Activated CD4-positive, alpha-beta memory T cell treated with anti-CD3 and anti-CD28 coated beads for 36 hours (primary cell): ENCODE measurements at places on chromosomes 7 and 10.
A peak's percentile ranks its signal among the peaks of the same experiment; 100 is the strongest.

- no peak for DNase-seq
Observed at GRCh38 chr7:127786184-127786583, 134.2 kb downstream of the SND1 start.

DNA sequence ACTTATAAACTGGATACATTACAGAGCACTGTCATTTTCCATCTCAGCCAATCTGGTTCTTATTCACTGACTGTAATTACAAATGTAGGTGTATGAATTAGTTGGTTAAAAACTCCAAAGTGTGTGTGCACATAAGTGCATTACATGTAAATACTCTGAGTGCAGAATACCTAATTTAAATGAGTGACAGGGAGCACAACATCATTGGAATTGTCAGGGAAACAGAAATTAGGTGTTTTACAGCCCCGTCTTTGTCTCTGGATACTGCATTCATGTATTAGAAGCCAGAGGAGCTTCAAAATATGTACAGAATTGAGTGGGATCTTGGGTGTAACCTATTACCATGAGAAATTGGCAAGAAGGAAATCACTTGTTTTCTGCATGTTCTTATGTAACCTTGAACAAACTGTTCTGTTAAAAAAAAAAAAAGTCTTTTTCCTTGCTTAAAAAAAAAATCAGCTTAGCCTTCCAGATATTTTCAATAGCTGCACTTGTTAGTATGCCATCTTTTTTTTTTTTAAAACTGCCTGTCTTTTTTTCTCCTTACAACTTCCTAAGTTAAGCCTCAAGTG, 31.1 kb downstream of the CELF2 start:
- no peak for DNase-seq

GRCh38 chr10:86963341-86963919, 4.9 kb upstream of the ADIRF start:
- DNase-seq: peak; percentile 6

DNA sequence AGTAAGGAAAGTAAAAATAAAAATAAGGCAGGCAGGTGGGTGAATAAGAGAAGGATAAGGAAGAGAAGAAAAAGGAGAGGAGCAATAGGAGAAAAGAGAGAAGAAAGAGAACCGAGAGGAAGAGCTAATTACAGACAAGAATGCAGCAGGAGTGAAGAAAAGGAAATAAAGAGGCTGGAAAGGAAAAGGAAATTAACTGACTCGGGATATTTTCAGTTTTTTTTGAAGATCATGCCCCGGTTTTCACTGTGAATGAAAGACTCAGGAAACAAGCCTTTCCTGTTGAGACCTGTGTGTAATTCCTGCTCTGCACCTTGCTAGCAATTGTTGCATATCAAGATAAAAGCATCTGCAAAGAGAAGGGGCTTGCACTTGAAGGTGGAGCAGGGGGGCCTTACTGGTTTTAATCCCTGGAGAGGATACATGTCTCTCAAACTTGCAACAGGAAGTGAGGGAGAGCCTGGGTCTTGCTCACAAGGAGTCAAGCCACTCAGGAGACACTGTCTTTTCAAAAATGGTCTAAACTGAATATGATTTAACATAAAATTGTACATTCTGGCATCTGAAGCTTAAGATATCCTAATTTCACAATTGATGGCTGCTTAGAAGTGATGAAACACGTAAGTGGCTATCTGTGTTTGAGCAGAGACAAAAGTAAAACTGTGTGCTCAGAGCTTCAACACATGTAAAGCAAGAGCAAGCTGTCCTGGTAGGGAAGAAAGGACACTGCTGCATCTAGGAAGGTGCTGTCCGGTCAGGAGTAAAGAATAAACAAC, 157.6 kb downstream of the FAM107B start:
- no peak for DNase-seq

- DNase-seq: no peak
Observed at GRCh38 chr10:90983914-90984549, 63.1 kb upstream of the ANKRD1 start.

DNA sequence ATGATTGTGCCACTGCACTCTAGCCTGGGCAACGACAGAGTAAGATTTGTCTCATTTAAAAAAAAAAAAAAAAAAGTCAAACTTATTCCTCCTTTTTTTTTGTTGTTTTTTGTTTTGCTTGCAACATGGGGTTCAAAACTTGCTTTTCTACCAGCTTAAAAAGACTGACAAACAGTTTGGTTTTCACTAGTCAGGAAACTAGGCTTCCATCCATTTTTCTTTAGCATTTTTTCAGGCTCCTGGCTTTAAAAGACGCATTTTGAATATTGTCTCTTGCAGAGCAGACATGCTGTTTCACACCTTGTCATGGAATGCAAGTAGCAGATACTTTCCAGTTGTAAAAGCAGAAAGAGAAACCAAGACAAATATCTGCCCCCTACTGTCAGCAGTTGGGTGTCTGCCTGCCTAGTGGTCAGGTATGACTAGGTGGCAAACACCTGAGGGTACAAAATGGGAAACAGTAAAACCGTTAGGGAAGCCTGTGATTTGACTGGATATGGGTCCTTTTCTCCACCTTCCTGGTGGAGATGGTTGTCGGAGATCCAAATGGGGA, 139.9 kb downstream of the CCDC71L start:
- DNase-seq: peak; percentile 20

DNA sequence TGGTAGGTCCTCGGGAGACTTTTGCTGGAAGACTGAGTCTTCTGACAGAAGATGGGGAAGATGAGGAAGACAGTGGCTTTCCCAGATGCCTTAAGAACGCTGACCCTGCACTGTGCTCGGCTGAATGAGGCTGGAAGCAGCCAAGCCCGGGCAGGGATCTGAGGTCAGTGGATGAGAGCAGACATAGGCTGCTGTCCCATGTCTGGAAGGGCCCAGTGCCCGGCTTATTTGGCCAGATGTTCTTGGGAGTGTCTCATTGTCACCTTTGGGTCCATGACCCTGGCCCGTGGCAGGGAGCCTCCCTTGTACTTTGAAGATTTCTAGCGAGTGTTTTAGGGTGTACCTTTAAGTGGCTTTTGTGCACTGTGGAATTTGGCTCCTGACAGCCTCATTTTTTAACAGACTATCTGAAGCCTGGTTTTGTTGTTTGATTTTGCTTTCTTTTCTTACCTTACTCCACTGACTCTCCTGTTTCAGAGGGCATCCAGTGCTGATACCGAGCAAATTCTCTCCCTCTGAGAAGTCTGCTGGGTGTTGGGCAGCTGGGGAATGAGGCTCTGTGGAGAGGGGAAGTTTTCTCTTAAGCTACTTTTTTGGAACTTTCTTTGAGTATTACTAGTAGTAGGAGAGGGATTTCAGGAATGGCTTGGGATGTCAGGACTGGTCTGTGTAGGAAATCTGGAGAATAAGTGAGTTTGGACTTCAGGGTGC, 61.4 kb downstream of the CREB5 start:
- no peak for DNase-seq

DNA sequence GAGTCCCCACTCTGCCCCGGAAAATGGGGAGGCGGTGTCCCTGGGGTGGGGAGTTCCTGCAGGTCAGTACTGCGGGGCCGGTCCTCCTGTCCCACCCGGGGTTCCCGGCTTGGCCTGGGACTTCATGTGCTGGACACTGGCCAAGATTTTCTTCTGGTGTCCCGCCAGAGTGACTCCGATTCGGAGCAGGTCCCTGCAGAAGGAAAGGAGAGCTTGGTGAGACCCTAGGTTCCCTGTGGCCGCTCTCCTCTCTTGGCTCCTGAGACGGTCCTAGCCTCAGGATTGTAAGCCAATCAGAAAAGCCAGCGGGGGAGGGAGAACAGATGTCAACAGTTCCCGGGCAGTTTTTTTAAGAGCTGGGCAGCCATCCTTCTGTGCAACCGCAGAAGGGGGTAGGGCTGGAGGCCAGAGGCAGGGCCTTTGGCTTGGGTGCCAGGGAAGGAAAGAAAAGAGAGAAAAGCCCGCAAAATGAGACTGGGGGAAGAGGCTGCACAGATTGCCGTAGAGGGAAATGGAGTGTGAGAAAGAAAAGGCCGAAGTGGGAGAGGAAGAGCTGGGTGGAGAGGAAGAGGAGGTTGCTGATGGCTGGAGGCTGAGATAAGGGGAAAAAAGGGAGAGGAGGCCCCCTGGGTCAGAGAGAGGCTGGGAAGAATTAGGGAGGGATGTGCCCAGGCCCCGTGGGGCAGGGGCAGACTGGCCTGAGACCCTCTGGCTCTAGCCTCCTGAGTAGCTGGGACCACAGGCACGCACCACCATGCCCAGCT, 23.7 kb downstream of the EPHB4 start:
- peak; percentile 67 for DNase-seq

GRCh38 chr7:83072576-83073517, 89.8 kb downstream of the PCLO start:
- DNase-seq: no peak

GRCh38 chr7:36630112-36630650, 94.1 kb downstream of the AOAH start:
- no peak for DNase-seq

DNA sequence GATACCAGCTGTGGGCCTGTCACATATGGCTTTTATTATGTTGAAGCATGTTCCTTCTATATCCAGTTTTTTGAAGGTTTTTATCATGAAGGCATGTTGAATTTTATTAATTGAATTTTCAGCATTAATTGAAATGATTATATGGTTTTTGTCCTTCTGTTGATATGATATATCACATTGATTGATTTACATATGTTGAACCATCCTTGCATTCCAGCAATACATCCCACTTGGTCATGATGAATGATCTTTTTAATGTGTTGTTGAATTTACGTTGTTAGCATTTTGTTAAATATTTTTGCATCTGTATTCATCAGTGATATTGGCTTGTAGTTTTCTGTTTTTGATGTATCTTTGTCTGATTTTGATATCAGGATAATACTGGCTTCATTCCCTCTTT, 21.2 kb downstream of the PRSS37 start:
- no peak for DNase-seq

- DNase-seq: no peak
Observed at GRCh38 chr7:108078691-108079090, 51.5 kb downstream of the LAMB4 start.
